ENCODE measurements at places on chromosomes 6 and 20.

- no peak for DNase-seq
These were observed 66.8 kb downstream of the SCAND1 start for GRCh38 chr20:35887393-35888064.

GRCh38 chr6:137434640-137435039, 59.6 kb downstream of the OLIG3 start:
- no peak for DNase-seq

DNA sequence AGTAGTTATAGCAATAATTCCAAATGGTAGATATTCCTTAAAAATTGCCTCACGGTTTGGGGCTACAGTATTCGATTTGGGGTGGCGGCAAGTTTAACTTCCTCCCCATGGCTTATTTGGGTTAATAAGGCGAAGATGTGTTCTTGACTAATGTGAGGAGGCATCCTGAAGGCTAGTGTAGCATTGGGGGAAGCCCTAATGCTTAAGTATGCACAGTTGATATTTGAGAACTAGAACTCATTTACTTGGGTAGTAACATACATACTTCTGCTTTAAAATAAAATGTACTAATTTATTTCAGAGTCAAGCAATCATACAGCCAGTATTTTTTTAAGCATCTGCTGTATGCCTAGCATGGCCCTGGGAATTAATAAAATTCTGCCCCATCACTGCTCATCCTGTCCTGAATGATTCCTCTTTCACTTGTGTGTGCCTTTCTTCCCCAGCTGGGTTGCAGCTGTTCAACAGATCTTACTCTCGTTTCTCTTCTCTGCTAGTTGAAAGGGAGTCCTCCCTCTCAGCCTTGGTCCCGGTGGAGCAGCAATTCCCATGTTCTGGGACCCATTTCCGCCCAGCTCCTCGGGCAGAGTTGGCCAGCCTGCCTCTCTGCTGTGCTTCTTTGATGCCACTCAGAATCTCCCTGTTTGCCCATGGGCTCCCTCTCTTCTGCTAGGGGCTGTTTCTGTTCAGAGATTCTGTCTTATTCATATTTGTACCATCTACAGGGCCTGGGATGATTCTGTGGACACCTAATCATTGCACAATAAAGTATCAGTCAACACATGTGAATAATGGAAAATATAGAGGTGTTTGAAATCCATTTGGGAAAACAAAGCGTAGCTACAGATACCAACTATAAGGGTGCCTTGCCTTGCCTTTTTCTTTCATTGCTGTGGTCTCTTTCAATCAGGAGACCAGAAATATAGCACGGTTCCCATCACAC, 104.8 kb downstream of the ARID1B start:
- no peak for DNase-seq

DNA sequence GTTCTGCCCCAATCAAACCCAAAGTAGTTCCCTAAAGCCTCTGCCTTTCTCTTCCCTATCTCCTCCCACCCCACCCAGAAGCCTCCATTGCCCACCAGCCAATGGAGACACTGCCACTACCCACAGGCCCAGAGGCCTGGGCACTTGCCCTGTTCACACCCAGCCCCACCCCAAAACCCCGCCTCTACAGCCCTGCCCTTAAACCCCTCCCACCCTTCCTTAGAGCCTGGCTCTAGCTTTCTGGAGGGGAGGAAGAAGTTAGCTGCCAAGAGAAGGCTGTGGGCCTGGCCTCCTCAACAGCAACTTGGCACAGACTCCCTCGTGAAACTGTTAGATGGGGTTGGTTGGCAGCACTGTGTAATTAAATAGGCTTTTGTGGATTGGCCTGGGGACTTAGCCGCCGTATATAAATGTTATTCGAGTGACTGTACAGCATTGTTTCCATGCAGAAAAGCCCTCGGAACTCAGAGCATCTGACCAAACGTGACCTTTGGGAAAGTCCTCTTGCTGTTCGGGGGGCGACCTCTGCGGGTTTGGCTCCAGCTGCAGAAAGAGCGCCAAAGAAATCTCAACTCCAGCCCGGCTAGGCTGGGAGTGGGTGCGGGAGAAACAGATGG, 31.4 kb downstream of the COL11A2 start:
- no peak for DNase-seq

- DNase-seq = no peak
These were observed 203.8 kb upstream of the LRFN2 start for GRCh38 chr6:40791004-40791403.

DNA sequence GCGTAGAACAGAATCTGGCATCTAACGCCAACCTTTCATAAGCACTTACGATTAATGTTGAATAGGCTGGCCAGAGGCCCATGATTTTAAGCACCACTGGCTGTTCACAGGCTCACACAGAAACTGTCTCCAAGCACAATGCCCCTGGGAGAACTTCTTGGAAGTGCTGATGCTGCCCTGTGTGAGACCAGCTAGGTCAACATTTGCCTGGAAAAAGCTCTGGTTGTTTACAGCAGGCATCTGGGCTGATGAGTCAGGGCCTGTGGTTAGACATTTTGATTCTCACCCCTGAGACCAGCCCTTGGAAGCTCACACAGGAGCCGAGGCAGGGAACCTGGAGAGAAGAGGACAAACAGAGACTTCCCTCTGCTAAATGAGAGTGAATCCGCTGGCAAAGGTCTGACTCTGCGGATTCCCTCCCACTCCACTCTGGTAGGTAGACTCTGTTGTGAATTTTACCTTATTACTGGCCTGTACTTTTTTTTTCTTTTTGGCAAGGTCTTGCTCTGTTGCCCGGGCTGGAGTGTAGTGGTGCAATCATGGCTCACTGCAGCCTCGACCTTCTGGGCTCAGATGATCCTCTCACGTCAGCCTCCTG, 6.8 kb upstream of the SULF2 start:
- no peak for DNase-seq

- no peak for DNase-seq
These were observed 78.8 kb upstream of the ZNFX1 start for GRCh38 chr20:49356676-49357075.

GRCh38 chr6:11953641-11954040, 58.5 kb upstream of the HIVEP1 start:
- DNase-seq = no peak

DNA sequence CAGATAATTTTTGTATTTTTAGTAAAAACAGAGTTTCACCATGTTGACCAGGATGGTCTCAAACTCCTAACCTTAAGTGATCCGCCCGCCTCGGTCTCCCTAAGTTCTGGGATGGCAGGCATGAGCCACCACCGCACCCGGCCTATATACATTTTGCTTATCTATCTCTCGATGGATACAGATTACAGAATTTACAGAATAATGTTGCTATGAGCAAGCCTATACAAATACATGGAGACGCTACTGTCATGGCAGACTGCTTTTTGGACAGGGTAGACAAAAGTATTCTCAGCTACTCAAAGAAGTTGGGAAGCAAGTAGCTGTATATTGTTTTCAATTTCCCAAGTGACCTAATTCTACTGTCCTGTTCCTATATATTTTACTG, 1.6 kb downstream of the HSPA1L start:
- DNase-seq = no peak

DNA sequence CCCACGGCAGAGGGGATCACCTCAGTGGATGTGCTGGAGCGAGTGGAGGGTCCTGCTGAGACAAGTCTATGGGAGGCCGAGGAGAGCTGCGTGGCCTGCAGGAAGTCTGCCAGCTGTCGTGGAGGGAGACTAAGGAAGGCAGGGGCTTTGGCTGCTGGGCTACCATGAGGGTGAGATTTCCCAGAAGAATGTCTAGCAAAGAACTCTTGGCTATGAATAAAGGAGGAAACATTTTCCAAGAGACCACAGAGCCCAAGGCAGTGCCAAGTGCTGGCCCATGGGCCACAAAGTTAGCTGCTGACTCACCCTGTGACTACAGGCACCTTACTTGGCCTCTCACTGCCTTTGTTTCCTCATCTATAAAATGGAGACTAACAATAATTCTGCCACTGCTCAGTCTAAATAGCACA, 73.4 kb downstream of the PRDM1 start:
- DNase-seq = no peak

- DNase-seq = no peak
These were observed 227.5 kb downstream of the KCNQ5 start for GRCh38 chr6:72849346-72849745.

GRCh38 chr6:108621117-108621516, 60.4 kb downstream of the FOXO3 start:
- peak; percentile 17 for DNase-seq

DNA sequence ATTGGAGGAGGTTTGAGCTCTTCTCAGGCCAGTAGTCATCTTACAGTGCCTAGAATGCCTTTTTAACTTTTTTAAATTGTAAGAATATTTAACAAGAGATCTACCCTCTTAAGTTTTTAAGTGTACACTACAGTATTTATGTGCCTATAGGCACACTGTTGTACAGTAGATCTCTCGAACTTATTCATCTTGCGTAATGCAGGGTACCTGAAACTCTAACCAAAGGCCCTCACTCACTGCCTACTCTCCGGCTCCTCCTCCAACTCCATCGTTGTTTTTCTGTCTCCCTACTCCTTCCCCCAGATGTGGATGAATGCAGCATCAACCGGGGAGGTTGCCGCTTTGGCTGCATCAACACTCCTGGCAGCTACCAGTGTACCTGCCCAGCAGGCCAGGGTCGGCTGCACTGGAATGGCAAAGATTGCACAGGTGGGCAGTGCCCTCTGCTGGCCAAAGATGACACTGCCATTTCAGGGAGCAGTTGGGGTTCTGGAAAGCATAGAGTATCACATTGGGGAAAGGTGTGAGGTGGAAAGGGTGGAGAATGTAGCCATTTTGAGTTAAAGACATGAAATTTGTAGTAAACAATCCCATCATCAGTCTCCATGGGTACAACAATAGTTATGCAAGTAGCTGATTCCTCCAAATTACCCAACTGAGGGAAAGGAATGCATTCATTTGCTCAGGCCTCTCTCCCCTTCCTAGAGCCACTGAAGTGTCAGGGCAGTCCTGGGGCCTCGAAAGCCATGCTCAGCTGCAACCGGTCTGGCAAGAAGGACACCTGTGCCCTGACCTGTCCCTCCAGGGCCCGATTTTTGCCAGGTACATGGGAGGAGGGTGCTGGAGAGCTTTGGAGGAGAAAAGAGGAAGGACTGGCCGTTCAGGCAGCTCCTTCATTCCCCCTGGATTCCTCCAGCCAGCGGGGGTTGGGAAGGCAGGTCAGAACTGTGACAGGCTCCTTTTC, 18.4 kb upstream of the ZNF76 start:
- DNase-seq = peak; percentile 84

DNA sequence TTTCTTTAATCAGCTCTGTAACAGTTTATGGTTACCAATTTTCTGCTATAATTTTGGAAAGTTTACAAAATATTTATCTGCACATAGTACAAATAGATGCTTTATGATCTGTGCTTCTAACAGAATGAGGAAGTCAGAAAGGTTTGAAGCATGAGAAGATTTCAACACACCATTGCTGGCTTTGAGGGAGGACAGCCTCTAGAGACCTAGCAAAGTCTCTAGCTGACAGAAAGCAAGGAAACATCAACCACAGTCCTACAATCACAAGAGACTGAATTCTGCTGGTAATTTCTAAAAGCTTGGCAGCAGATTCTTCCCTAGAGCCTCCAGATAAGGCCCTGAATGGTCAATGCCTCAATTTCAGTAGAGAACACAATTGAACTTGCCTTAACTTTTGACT, 750.8 kb upstream of the SLC35B3 start:
- no peak for DNase-seq

DNA sequence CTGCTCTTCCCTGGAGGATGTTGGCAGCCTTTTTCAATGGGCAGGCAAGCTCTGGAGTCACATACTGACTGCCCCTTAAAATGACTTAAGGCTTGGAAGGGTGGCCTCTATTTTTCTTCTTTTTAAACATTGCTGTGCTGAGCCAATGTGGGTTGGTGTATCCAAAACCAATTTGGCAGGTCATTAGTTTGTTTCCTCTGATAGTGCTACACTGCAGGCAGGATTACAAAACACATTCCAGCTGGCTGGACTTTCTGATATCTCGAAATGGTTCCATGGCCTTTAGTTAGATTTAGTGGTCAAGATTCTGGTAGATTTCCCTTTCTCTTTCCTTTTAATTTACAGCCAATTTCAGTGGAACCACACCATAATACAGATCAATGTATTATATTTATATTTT, 28.1 kb upstream of the BMP2 start:
- no peak for DNase-seq

GRCh38 chr20:42150230-42150629, 532.1 kb upstream of the CHD6 start:
- no peak for DNase-seq

GRCh38 chr6:124573953-124574352, 388.3 kb upstream of the RNF217 start:
- no peak for DNase-seq

DNA sequence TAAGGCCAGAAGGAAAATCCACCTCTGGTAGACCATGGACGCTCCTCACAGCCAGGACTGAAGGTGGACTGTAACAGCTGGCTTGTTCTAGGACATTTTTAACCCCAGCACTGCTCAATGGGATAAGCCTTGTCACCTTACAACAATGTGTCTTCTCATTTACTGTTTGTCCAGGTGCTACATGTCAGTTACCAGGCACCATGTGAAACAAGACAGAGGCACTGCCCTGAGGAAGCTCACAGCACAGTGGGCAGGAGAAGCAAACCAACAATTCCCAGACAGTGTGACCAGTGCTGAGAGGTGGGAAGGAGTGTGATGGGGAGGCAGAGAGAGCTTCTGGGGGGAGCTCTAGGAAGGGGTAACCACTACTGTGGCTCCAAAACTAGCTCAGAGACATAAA, 10.7 kb downstream of the SNHG17 start:
- DNase-seq = no peak

DNA sequence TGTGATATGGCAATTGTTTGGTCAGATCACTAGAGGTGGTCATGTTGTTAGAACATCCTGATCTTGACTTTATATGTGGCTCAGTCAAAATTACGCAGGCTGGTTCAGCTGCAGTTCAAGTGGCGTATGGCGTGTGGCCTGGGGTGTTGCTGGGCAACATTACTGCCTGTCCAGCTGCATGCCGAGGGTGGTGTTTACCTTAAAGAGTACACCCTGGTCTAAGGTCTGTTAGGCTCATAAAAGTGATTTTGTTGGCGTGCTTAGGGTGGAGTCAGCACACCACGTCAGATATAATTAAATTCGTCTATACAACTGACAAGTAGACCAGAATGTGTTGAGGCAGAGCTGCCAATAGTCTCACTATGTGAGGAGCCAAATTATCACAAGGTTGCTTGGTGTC, 55.6 kb upstream of the NEDD9 start:
- no peak for DNase-seq

DNA sequence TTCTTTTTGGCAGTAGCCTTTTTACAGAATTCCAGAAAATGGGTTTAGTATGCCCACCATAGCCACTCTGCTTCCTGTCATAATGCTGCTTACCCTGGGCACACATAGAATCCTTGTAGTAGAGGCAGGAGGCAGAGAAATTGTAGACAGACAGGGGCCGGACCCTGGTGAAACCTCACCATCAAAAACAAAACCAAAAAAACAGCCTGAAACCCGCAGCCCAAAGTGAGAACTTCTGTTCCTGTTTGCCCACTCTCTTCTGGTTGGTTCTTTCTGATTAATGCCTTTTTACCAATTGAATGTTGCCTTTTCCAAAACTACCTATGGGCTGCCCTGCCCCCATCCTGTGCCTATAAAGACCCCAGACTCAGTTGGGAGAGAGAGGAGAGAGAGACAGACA, 188.2 kb downstream of the CDKAL1 start:
- DNase-seq = no peak

- DNase-seq = peak; percentile 70
These were observed 298.6 kb downstream of the SYNE1 start for GRCh38 chr6:152338335-152339125.

- no peak for DNase-seq
These were observed 246.2 kb downstream of the PACRG start for GRCh38 chr6:162973980-162974379.

- DNase-seq = no peak
These were observed 79.8 kb downstream of the RTN4IP1 start for GRCh38 chr6:106549521-106549920.

All from activated CD4-positive, alpha-beta T cell treated with anti-CD3 and anti-CD28 coated beads, Interleukin-2, amount 50 U/mL, for 48 hours (primary cell).